Chondrocyte (in vitro differentiated cells): ENCODE measurements at places on chromosomes 4 and X.

DNA sequence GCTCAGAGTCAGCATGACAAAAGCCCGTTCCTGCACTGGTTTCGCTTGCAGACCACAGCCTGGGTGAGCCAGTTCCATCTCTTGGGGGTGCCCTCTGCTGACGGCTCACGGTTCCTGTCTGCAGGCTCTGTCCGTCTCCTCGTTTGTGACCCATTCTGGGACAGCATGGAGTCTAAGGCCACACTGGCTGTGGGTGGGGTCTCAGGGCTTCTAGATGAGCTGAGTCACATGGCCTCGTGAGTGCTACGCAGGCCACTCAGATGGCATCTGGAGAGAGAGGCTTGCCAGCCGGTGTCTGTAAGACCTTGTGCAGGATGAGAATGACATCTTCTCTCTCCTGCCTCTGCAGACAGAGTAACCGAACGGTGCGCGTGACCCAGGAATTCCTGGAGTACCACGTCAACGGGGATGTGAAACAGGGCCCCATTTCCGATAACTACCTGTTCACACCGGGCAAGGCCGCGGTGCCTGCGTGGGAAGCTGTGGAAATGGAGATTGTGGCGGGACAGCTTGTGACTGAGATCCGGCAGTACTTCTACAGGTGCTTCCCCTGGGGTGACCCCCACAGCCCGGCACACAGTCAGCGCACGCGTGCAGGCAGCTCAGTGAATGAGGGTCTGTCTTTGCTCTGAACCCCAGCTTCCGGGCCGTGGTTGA lies 31.6 kb upstream of the MRFAP1 start:
- DNase-seq, result no peak

DNA sequence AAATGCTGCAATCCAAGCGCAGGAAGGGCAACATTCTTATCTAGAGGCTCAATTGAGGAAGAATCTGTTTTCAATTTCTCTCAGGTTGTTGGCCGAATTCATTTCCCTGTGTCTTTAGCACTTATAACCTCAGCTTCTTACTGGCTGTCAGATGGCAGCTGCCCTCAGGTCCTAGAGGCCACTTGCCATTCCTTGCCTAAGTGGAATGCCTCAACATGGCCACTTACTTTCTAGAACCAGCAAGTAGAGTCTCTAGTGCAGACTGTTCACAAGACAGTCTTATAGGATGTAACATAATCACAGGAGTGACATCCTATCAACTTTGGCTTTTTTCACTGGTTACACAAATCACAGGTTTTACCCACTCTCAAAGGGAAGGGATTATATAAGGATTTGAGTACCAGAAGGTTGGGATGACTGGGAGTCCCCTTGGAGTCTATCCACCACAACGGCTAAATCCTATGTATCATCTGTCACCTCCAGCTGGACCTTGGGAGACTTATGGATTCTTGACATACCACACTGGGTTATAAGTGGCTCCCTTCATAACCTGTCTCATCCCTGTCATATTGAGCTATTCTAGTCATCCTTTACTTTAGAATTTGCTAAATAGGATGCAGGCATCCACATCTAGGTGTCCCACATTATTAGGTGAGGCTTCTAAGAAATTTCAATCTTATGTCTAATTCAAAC lies 297.9 kb upstream of the CTSO start:
- no peak for DNase-seq

- DNase-seq, result no peak
These were observed 224.5 kb downstream of the DLG3 start for GRCh38 chrX:70669120-70669519.

DNA sequence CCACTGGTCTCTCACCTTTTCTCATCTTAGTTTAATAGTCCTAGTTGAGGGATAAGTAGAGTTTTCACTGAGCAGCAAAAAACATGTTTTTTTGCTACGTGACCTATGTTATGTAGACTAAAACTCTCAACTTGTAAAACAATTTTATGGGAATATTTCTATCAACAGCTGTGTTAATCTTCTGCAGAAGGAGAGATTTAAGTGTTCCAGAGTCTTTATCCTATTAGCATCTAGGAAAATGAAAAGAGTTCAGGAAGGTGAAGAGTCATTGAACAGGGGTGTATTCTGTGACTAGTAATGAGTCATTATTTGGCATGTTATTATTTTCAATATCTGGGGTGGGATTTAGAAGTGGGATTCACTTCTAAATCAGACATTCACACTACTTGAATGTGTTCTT lies 41.9 kb downstream of the RRAGB start:
- DNase-seq, result no peak

- no peak for DNase-seq
These were observed 940.3 kb upstream of the LCORL start for GRCh38 chr4:18961879-18962278.

GRCh38 chrX:16966752-16967448 lies 20.4 kb downstream of the REPS2 start:
- DNase-seq, result no peak

DNA sequence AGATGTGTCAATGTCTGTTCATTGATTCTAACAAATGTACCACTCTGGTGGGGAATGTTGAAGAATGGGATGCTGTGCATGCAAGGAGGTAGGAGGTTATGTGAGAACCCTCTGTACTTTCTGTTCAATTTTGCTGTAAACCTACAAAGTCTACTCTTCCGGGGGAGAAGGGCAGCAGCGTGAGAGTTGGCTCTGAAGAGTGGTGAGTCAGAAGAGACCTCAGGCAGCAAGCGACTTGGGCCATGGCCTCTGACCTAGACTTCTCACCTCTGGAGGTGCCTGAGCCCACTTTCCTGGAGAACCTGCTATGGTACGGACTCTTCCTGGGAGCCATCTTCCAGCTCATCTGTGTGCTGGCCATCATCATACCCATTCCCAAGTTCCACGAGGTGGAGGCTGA lies 26.7 kb downstream of the MANBA start:
- no peak for DNase-seq

GRCh38 chrX:40552768-40553167 lies 28.0 kb upstream of the ATP6AP2 start:
- no peak for DNase-seq

GRCh38 chrX:118545510-118545909 lies 49.9 kb downstream of the DOCK11 start:
- no peak for DNase-seq

GRCh38 chr4:109821185-109821584 lies 5.6 kb downstream of the GAR1 start:
- DNase-seq, result no peak

GRCh38 chr4:16824278-16824806 lies 74.1 kb downstream of the LDB2 start:
- DNase-seq, result no peak
